ENCODE measurements at places on chromosomes 7 and 10.

DNA sequence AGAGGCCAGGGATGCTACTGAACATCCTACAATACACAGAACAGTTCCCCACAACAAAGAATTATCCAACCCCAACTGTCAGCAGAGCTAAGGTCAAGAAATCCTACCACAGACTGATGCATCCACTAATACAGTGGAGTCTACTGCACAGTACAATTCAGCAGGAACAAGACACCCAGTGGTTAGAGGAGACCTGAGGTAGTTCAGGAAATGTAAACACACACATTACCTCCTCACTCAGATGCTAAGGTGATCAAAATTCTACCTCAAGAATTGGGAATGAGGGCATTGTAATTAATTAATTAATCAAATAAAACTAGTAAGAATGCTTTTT is 91.4 kb downstream of the ZFAND4 start:
- no peak for DNase-seq

GRCh38 chr7:5421714-5422395 is 1.8 kb downstream of the TNRC18 start:
- DNase-seq: peak; percentile 11

DNA sequence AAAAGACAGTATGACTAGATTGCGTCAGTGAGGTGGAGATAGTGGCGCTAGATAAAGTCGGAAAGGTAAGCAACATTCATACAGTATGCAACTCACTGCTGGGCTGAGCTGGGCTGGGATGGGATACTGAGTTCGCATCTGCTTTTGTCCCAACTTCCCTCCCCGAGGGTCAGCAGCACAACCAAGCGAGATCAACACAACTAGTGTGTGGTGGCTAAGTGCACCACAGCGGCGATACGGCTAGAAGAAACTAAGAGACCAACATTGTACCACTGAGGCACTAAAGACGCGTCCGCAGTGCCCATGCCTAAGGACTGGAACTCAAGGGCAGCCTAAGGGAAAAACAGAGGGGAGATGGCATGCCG is 467 bp downstream of the EXOSC1 start:
- DNase-seq: no peak

DNA sequence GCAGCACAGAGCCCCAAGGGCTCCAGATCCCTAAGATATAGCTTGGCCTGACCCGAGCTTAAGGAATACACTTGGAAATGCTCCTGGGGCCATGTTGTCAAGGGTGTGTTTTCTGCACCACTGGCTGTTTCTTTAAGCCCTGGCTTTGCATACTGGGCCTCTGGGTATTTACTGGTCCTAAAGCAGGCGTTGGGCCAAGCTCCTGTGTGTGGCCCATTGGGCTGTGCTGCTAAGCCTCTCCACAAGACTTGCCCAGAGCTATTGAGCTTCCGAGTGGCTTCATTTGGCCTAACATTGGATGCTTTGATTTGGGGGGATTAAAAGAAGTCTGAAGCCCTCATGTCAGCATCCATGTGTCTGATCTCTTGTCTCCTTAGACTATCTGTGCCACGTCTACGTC is 5.2 kb downstream of the YKT6 start:
- no peak for DNase-seq

- no peak for DNase-seq
Observed at GRCh38 chr7:51995596-51996179, 679.1 kb upstream of the COBL start.

- DNase-seq: no peak
Observed at GRCh38 chr10:120734483-120735078, 116.6 kb upstream of the WDR11 start.

- DNase-seq: no peak
Observed at GRCh38 chr7:142752376-142753225, 3.3 kb downstream of the PRSS1 start.

GRCh38 chr7:90303241-90303640 is 17.9 kb downstream of the FAM237B start:
- no peak for DNase-seq

DNA sequence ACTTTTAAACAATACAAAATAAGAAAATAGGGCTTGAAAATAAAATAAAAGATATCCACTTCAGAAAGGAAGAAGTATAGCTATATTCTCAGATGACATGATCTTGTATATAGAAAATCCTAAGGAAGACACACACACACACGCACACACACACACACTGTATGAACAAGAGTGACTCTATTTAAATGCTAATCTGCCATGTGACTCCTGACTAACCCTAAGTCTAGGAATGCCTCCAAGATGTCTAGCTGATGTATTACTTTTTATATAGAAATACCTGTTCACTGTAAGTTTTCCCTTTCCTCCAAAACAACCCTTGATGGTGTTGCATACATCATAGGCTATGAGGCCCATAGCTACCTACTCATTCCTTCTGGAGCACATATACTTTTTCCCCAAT is 173.1 kb upstream of the LRRTM3 start:
- no peak for DNase-seq

GRCh38 chr10:84138478-84139125 is 707 bp upstream of the GHITM start:
- DNase-seq: peak; percentile 23

- DNase-seq: no peak
Observed at GRCh38 chr7:120201290-120201689, 71.7 kb upstream of the KCND2 start.

GRCh38 chr7:106486331-106486730 is 174.6 kb downstream of the CCDC71L start:
- no peak for DNase-seq

- no peak for DNase-seq
Observed at GRCh38 chr10:48501787-48502771, 102.8 kb downstream of the ARHGAP22 start.

DNA sequence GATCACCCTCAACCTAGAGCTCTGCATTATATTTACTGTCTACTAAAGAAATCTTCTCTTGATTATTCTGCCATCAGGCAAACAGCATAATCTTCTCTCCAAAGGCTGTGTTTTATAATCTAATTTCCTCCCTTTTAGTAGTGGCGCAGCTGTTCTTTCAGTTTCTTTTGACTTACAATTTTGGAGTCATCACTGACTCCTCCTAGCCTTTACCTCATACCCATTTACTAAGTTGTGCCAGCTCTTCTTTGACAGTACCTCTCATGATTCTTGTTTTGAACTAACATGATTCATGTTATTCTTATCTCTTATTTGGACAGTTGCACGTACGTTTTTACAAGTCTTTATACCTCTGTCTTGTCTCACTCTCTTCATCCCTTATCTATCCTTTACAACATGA is 113.0 kb downstream of the FOXP2 start:
- no peak for DNase-seq

DNA sequence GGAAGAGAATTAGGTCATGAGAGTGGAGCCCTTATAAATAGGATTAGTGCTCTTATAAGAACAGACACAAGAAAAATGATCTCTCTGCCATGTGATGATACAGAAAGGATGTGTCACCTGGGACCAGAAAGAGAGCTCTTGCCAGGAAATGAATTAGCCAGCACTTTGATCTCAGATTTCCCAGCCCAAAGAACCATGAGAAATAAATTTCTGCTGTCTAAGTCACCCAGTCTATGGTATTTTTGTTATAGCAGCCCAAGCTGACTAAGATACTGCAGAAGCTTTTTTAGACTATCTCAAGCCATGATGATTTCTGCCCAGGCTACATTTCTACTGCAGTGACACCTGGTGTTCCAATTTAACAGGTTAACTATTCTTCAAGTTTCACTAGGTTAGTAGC is 84.8 kb downstream of the RSU1 start:
- no peak for DNase-seq

DNA sequence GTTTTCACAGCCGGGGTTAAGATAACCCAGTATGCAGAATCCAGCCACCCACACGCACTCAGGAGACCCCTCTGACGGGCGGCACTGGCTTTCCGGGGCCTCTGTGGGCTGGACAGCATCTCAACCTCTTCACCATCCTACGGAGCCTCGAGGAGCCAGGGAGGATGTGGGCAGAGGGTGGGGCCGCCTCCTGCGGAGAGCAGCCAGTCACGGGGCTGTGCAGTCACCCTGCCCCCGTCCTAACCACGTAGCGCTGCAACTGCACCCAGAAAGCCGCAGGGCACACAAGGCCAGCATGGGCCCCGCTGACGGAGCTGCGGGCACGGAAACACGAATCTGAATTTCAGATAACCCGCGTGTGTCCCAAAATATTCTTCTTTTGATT is 270.3 kb downstream of the ELFN1 start:
- DNase-seq: peak; percentile 75

All from memory B cell (primary cell).